ENCODE measurements at places on chromosomes 1 and 21. TPM values are rescaled to one million over a fixed set of nuclear protein-coding genes. Genes with fewer than 3 reads are reported as not detected.
A peak's percentile ranks its signal among the peaks of the same experiment; 100 is the strongest.

- DNase-seq: no peak
These were observed 10.8 kb upstream of the RGL1 start for GRCh38 chr1:183794088-183794487.

The THEM5 gene
- not detected for polyA plus RNA-seq

The ICOSLG gene
- polyA plus RNA-seq: 9.3 TPM

GRCh38 chr1:85463731-85464496 is 1.0 kb downstream of the DDAH1 start:
- DNase-seq: peak; percentile 92

GRCh38 chr1:155884031-155884960 is 24.9 kb downstream of the SYT11 start:
- DNase-seq: no peak

DNA sequence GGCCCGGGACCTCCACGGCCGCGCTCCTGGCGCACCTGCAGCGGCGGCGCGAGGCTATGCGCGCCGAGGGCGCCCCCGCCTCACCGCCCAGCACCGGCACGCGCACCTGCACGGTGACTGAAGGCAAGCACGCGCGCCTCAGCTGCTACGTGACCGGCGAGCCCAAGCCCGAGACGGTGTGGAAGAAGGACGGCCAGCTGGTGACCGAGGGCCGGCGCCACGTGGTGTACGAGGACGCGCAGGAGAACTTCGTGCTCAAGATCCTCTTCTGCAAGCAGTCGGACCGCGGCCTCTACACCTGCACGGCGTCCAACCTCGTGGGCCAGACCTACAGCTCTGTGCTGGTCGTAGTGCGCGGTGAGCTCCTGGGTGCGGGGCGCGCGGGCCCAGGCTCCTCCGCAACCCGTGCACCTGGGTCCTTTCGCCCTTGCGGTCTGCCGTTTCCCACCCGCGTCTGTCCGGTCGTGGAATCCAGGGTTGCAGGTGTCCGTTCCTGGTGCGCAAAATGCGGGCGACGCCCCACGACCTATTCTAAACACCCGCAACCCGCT is 4.6 kb downstream of the OBSCN start:
- peak; percentile 36 for DNase-seq

The GJB4 gene
- not detected for polyA plus RNA-seq

The CACNA1S gene
- 0.19 TPM for polyA plus RNA-seq

- DNase-seq: no peak
These were observed 10.7 kb upstream of the NPL start for GRCh38 chr1:182778862-182779261.

- DNase-seq: no peak
These were observed 7.2 kb upstream of the MMP23B start for GRCh38 chr1:1624443-1625403.

- peak; percentile 96 for DNase-seq
These were observed 165.9 kb downstream of the ACTL8 start for GRCh38 chr1:17920881-17921640.

DNA sequence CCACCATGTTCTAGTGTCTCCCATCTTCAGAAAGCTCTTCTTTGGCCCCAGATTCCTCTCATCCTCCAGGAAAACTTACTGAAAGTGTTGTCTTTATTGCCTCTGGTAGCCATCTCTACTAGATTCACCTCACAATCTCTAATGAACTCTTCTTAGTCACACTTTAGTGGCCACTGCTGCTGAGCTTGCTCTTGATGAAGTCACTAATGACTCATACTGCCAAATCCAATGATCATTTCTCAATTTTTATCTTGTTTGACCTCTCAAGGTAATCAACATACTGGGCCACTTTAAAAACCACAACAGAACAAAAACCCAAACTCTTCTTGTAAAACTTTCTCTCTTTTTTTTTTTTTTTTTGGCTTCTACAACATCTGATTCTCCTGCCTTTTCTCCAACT is 196.4 kb downstream of the LHX8 start:
- no peak for DNase-seq

GRCh38 chr1:102861247-102861646 is 247.1 kb downstream of the COL11A1 start:
- DNase-seq: no peak

DNA sequence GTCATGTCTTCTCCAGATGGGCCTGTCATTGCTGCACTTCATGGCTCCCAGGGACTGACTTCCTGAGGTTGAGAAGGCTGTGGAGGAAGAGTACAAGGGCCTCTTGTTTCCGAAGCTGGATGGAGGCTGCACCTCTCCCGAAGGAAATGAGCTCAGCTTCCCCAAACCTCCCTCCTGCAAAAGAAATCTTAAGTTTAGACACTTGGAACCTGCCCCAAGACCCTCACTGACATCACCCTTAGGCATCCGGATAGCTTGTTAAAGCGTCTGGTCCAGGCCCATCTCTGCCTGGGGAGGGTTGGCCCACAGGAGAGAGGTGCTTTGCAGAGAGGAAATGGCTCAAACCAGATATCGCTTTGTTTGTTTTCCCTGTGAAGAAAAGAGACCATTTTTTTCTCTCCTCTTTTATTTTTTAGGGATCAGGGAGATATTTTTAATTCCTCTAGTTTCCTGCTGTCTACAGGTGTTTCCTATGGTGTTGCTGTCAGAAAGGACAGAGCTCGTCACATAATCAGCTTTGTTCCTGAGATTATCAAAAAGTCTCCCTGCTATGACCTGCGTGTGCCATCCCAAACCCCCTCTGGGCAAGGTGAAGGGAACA is 25.0 kb downstream of the RCSD1 start:
- no peak for DNase-seq

The SPSB1 gene
- 10.1 TPM for polyA plus RNA-seq

The C21orf91 gene
- 3.5 TPM for polyA plus RNA-seq

DNA sequence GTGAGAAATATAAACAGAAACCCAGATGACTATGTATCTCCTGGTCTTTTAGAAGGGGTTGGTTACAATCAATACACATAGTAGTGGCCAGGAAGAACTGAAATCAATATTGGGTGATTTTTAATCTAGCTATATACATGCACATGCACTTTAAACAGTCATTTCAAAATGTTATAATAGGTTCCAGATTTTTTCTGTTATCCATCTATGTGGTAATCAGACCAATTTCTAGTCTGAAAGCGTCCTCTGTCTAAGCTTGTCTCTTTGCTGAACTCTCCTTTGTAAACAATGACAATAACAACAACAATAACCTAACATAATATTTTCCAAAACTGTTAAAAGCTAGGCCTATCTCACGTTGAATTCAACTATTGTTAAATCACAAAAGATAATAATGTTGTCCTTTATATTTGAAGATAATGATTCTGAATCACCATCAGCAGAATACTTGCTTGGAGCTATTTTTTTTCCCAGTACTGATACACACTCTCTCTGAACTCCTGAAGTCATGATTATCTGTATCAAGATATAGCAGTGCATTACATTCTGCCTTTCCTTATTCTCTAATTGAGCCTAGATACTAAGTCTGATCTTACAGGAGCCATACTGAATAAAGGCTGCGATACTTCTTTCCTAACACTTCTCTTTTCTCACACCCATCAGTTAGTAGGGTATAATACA is 496.8 kb upstream of the ZRANB2 start:
- no peak for DNase-seq

- DNase-seq: peak; percentile 74
These were observed 28.6 kb upstream of the ZFP69B start for GRCh38 chr1:40421431-40422384.

DNA sequence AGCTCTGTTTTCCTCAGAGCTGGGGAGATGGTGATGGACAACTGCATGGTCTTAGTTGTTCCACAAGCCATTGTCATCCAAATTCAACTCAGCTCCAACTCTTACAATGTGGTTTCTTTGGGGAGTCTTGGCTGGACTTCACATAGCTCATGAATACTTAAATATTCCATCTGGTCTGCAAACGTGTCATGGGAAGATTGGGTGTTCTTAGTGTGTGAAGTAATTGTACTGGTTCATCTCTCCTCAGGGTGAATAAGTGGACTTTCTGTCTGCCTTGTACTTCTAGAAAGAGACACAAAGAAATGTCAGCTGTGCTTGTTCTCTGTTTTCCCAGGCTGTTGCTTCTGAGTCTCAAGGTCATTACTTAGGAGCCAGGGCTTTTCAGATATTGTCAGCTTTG is 106.6 kb downstream of the VPS13D start:
- DNase-seq: peak; percentile 56

- DNase-seq: no peak
These were observed 150.5 kb downstream of the LRIG2 start for GRCh38 chr1:113223546-113223945.

The SLAMF9 gene
- polyA plus RNA-seq: not detected

The CATSPER4 gene
- not detected for polyA plus RNA-seq

The TNFAIP8L2 gene
- 1.7 TPM for polyA plus RNA-seq

DNA sequence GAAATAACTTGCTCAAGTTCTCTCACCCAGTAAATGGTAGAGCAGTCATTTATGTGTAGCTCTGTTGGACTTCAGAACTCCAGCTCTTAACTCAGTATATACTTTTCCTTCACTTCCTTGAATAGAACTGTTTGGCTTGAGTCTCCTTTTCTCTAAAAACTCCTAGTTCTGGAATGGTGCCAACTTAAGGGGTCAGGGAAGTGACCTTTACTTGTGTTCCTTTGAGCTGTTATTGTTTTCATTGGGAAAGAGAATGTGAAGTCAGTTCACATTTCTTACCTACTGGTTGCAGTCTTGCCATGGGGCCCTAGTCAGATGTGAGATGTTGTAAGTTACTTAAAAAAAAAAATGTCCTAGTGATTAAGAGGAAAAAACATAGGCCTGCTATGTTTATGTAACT is 77.0 kb upstream of the MACF1 start:
- DNase-seq: peak; percentile 38

- no peak for DNase-seq
These were observed 31.9 kb downstream of the SPTA1 start for GRCh38 chr1:158654571-158654970.

GRCh38 chr1:17615157-17615556 is 75.7 kb downstream of the ARHGEF10L start:
- DNase-seq: no peak

The HCN3 gene
- polyA plus RNA-seq: 22.3 TPM

The AMY2A gene
- not detected for polyA plus RNA-seq

GRCh38 chr1:154931940-154932487 is 4.5 kb downstream of the PMVK start:
- DNase-seq: no peak

GRCh38 chr1:68115308-68115707 is 64.9 kb upstream of the DIRAS3 start:
- DNase-seq: no peak

- DNase-seq: no peak
These were observed 14.5 kb downstream of the GNG12 start for GRCh38 chr1:67818725-67819301.

The DTL gene
- polyA plus RNA-seq: 26.4 TPM

GRCh38 chr1:171841931-171842761 is 848 bp downstream of the DNM3 start:
- DNase-seq: peak; percentile 52

The USP21 gene
- polyA plus RNA-seq: 46.7 TPM

- DNase-seq: no peak
These were observed 45.3 kb downstream of the B3GALT5 start for GRCh38 chr21:39658066-39658465.

The BLZF1 gene
- polyA plus RNA-seq: 4.8 TPM

The DARS2 gene
- polyA plus RNA-seq: 21.7 TPM

The IFNLR1 gene
- 0.41 TPM for polyA plus RNA-seq

DNA sequence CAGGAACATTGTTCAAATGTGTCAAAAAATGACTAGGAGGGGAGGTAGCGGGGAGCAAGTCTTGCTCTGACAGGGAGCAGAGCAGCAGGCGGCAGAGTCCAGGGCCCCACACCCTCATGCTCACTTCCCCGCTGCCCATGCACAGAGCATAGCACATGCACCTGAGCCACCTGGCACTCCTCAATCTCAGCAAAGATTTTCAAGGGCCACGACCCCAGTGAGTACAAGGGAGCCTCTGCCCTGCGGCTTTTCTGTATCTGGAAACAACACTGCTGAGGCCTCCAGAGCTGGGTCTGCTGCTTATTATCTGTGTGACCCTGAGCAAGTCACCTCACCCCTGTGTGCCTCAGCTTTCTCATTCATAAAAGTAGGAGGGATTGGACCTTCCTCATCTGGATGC is 1.1 kb upstream of the GJB3 start:
- DNase-seq: no peak

DNA sequence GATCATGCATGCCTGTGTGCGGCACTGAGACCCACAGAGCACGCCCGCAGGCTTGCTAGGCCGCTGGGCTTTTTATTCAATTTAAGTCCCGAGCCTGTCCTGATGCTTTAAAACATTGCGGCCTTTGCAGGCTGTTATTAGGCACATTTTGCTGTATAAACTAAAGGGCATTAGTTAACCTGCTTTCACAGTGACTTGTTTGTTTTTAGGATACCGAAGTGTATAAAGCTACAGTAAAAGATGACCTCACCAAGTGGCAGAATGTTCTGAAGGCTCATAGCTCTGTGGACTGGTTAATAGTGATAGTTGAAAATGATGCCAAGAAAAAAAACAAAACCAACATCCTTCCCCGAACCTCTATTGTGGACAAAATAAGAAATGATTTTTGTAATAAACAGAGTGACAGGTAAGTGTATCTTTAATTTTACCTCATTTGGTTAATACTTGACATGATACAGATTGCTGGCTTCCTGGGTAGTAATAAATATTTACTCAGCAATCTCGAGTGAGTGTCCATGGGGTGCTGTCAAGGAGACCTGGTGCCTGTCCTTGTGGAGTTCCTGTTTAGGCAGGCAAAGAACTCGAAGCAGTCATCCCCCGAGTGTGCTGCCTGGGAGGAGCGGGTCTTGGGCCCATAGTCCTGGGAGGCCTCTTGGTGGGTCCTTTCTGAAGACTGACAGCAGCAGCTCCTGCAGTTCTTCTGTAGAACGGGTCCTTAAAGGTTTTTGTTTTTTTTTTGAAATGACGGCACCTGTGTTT is 40.1 kb downstream of the TRAPPC10 start:
- no peak for DNase-seq

- DNase-seq: no peak
These were observed 6.5 kb upstream of the MFAP2 start for GRCh38 chr1:16986962-16987361.

The SPRR2A gene
- polyA plus RNA-seq: not detected

- peak; percentile 36 for DNase-seq
These were observed 180.2 kb downstream of the PBX1 start for GRCh38 chr1:164739189-164739588.

DNA sequence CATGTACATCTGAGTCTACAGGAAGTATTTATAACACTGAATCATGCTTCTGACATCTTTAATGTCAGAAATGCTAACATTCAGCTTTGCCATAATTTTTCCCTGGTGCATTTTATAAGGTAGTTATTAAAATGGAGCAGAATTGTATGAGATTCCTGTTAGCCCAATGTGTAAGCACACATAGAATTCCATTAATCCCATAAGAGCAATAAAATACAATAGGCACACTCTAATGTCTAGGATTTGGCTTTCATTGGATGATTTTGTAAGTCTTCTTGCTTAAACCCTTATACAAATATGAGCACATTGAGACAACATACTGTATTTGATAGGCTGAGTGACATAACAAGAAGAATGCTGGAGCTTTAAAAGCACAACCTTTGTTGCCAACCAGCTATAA is 256.4 kb downstream of the HMCN1 start:
- DNase-seq: peak; percentile 15

The RGS13 gene
- polyA plus RNA-seq: not detected

All from brain (organoid and tissue), 16 donors.